Right lobe of liver (tissue), 6 donors: ENCODE measurements at places on chromosomes 13 and 19. TPM values are rescaled to one million over a fixed set of nuclear protein-coding genes. Genes with fewer than 3 reads are reported as not detected.

- peak; percentile 40 for DNase-seq
Measured at GRCh38 chr19:34484328-34484727, 2.8 kb downstream of the WTIP start.

ACP7 gene
- total RNA-seq, result not detected

DZIP1 gene
- 0.64 TPM for total RNA-seq

FRY gene
- 26.9 TPM for total RNA-seq

GRCh38 chr19:12224676-12225075, 61.8 kb downstream of the ZNF136 start:
- no peak for DNase-seq

DNA sequence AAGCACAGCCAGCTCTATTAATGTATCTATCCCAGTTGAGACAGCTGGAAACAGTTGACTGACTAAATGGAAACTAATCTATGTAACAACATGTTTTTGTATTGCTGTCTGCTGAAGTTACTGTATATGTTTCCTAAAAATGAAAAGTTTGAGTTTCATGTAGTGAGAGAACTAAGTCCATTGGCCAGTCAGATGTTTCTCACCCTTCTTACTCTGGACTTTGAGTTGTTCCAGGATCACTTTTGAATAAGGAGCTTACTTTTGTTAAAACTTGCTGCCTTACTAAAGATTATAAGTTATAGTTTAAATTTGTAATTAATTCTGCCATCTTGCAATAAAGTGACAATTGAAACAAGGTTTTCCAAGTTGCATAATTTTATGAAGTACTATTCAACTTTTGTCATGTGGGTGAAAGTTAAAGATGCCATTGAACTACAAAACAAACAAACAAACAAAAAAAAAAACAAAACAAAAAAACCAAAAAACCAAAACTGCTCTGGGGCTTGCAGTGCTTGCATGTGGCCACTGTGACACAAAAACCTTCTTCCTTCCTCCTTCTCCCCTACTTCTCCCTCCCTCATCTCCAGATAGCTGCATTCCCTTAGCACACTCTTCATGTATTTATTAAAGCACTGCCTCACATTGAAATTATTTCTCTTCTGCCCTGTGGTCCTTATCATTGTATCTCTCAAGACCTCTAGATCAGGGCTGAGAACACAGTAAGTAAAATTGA, 15.3 kb downstream of the WDFY2 start:
- DNase-seq, result no peak

PNMA8B gene
- total RNA-seq, result 0.25 TPM
